Stimulated activated CD4-positive, alpha-beta T cell treated with anti-CD3 and anti-CD28 coated beads, TNF-alpha, amount 100 ng/mL, for 24 hours (primary cell): ENCODE measurements at places on chromosomes 1 and 21.

- DNase-seq, result no peak
Measured at GRCh38 chr21:14522736-14523135, 23.4 kb downstream of the SAMSN1 start.

GRCh38 chr1:183241471-183241870 lies 55.4 kb downstream of the LAMC2 start:
- DNase-seq, result no peak

GRCh38 chr1:48773133-48773532 lies 3.6 kb downstream of the BEND5 start:
- DNase-seq, result no peak

DNA sequence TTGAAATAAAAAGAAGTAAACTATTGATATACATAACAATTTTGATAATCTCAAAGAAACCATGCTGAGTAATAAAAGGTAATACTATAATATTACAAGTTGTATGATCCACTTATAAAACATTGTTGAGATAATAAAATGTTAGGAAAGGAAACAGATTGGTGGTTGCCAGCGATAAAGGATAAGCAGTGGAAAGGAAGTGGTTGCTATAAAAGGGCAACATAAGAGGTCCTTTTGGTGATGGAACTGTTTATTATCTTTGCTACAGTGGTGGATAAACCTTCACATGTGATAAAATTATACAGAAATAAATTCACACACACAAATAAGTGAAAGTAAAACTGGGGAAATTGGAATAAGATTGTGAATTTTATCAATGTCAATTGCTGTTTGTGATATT lies 15.1 kb downstream of the OR6F1 start:
- DNase-seq, result no peak

DNA sequence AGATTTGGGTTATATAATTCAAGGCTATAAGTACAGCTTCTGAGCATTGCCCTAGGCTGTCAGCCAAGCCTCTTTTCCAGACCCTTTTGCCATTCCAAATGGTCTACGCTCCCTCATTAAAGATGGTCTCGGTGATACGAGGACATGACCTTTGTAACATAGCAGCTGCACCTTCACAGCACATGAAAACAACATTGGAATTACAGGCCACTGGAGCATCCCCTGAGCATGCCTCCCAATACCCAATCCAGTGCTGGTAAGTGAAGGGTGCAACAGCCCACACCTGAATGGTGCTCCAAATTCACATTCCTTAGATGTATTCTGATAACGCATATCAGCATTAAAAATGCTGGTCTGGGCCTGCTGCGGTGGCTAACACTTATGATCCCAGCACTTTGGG lies 20.1 kb upstream of the PTPRF start:
- DNase-seq, result no peak

GRCh38 chr1:212915245-212916091 lies 34.9 kb upstream of the VASH2 start:
- DNase-seq, result no peak
